ENCODE measurements at places on chromosomes 7 and 10.

GRCh38 chr10:131222986-131223385 lies 88.5 kb downstream of the TCERG1L start:
- DNase-seq, result no peak

- no peak for DNase-seq
Observed at GRCh38 chr10:45044290-45044689, 43.6 kb downstream of the ZNF22 start.

DNA sequence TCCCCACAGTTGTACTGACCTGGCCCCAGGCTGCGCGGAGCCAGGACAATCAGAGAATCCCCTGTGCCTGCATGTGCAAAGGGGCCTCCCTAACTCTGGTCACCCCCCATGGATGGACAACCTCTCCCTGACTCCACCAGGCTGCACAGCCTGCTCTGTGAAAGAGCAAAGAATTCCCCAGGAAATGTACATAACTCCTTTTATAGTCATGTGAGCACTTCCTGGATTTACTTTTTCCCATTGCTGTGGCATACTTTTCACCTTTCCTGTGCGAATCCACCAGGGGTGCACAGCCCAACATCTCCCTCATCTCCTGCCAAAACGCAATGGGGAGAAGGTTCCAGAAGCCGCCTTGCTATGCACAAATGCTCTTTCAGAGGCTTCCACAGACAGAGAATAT lies 27.9 kb downstream of the FGFR2 start:
- DNase-seq, result no peak

GRCh38 chr10:84563355-84563754 lies 235.0 kb downstream of the CCSER2 start:
- no peak for DNase-seq

DNA sequence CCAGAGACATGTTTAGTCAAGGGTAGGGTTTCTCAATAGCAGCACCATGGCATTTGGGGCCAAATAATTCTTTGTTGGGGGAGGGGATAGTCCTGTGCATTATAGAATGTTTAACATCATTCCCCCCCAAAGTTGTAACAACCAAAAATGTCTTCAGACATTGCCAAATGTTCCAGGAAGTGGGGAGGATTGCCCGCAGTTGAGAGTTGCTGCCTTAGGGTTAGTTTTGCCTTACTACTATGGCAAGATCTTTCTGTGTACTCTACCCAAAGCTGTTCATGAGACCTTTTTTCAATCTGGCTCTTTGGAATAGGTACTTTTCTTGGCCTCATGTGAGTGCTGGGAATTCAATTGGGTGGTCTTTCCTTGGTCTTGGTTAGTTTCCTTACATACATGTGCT lies 34.1 kb downstream of the SAMD8 start:
- no peak for DNase-seq
